ENCODE measurements at places on chromosomes 1 and 21. TPM values are rescaled to one million over a fixed set of nuclear protein-coding genes. Genes with fewer than 3 reads are reported as not detected.

DNA sequence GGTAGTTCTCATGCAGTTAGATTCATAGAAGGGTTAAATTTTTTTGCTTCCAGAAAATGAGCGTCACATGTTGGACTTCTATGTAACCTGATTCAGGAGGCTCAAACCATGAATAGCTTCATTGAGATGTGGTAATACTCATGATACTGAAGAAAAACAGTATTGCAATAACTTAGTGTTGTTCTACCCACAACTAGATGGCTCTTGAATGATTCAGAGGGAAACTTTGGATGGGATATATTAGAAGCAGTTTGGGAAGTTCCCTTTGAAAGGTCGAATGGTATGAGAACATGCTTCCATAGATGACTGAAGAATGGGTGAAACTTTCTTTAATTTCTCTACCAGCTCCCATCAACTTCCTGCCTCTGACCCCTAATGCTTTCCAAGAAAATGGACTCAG, 211.7 kb upstream of the PTGFR start:
- no peaks in the 10 kb centered on the region for H3K4me1 ChIP-seq
- H3K27me3 ChIP-seq = no peaks in the 10 kb centered on the region
- DNase-seq = no peak

- H3K27ac ChIP-seq = no peak overlapping the region
- H3K4me3 ChIP-seq = no peak overlapping the region
- no peaks in the 10 kb centered on the region for H3K27me3 ChIP-seq
These were observed 30.8 kb upstream of the PTPRF start for GRCh38 chr1:43499898-43500297.

GRCh38 chr1:203028067-203028783, 1.9 kb downstream of the PPFIA4 start:
- H3K4me1 ChIP-seq = peaks cover 24% of the 10 kb centered on the region
- no peak for DNase-seq
- no peak overlapping the region for H3K27ac ChIP-seq
- peaks cover 10% of the 10 kb centered on the region for H3K36me3 ChIP-seq
- peaks cover 5% of the 10 kb centered on the region for H3K27me3 ChIP-seq
- no peak overlapping the region for H3K4me3 ChIP-seq

DNA sequence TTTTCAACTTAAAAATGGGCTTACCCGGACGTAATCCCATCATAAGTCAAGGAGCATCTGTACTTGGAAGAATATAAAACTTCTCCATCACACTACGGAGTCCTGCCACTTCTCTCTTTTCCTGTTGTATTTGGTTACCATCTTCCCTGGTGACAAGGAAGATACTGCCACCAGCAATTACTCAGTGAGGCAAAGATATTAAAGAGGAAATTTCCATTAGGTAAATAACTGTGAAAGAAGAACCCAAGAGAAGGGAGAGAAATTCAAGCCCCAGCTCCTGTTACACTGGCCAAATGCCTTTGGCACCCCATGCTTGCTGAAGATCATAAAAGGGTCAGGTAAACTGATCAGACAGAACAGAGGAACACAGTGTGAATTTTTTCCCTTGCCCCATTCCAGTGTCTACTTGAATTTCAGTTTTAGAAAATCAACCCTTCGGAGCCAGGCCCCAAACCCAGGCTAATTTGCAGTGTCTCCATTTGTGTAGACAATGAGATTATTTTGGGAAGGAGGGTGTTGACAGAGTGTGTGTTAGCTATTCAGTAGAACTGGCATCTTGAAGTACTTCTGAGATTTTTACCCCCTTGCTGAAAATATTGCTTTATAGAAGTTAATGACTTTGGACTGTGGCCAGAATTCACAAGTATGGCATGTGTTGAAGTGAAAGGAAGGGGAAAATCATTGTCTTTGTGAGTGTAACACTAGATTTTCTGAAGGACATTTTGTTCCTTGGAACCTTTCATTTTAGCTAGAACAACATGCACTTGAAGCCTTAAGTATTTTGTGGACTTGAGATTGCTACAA, 167.1 kb downstream of the DHRS3 start:
- H3K36me3 ChIP-seq = peaks cover 1% of the 10 kb centered on the region
- DNase-seq = no peak
- peak overlapping the region; percentile 86 for H3K27ac ChIP-seq
- no peak overlapping the region for H3K4me3 ChIP-seq
- H3K4me1 ChIP-seq = peaks cover 11% of the 10 kb centered on the region
- no peaks in the 10 kb centered on the region for H3K27me3 ChIP-seq

MARK1 gene
- total RNA-seq = 35.9 TPM

DNA sequence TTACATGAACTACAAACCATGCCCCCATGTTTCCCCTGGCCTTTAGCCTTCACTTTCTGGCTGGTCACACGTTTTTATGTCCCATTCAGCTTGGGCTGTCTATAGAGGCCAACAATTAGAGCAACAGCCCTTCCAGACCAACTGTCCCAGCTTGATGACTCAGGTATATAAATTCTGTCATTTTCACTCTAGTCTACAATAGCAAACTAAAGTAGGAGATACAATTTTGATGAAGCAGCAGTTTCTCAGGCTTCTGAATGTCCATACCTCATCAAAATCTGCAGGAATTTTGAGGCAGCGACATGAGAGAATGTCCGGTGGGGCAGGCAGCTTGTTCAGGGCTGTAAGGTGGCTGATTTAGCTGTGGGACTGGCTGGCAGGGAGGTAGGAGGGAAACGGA, 45.6 kb upstream of the VAV3 start:
- no peak overlapping the region for H3K27ac ChIP-seq
- H3K4me1 ChIP-seq = no peaks in the 10 kb centered on the region
- H3K36me3 ChIP-seq = no peaks in the 10 kb centered on the region
- no peak overlapping the region for H3K4me3 ChIP-seq
- no peak for DNase-seq

DNA sequence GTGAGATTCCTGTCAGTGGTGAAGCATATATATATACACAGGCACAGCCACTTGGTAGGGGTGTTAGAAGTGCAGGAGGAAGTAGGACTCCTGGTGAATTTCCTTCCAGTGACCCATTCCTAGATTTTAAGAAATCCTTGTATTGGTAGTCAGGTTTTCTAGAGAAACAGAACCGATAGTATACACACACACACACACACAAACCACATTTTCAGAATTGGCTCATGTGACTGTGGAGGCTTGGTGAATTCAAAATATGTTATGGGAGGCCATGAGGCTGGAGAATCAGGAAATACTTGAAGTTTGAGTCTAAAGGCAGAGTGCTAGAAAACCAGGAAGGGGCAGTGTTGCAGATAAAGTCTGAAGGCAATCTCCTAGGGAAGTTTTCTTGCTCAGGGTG, 114.2 kb downstream of the FCRL5 start:
- H3K36me3 ChIP-seq = no peaks in the 10 kb centered on the region
- H3K27me3 ChIP-seq = no peaks in the 10 kb centered on the region

PHLDA3 gene
- total RNA-seq = 22.8 TPM

DNA sequence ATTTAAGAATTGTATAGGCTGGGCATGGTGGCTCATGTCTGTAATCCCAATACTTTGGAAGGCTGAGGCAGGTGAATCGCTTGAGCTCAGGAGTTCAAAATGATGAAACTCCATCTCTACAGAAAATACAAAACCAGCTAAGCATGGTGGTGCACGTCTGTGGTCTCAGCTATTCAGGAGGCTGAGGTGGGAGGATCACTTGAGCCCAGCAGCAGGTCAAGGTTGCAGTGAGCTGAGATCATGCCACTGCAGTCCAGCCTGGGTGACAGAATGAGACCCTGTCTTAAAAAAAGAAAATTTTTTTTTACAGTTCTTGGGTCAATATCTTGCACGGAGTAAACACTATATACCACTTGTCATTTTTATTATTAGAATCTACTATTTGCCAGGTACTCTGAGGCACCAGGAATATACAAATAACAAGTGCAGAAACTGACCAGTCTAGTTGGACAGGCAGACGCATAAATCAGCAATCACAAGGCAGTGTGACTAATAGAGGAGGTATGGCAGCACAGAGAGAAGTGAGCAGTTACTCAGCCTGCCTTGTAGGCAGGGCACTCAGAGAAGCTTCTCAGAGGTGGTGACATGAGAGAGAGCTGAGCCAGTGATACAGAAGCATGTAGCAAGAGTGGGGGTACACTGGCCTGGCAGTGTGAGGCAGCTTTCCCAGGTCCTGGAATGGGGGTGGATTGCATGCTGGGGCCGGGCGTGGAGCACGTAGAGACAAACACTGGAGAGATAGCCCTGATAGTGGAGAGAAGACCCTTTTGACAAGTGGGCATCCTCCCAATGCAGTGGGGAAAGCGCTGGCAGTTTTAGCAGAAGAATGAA, 8.0 kb downstream of the PHLDA3 start:
- H3K36me3 ChIP-seq = peaks cover 21% of the 10 kb centered on the region
- no peaks in the 10 kb centered on the region for H3K27me3 ChIP-seq
- peaks cover 47% of the 10 kb centered on the region for H3K4me1 ChIP-seq
- no peak overlapping the region for H3K27ac ChIP-seq
- no peak overlapping the region for H3K4me3 ChIP-seq

DNA sequence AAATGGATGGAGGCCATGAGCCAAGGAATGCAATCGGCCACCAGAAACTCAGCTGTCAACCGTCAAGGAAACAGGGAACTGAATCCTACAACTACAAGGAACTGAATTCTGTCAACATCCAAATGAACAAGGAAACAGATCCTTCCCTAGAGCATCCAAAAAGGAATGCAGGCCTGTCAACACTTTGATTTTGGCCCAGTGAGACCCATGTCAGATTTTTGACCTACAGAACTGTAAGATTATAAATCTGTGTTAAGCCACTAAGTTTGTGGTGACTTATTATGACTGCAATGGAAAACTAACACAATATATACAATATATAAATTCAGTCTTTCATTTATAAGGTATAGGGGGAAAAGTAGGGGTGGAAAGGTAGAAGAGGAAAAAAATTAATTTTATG, 55.3 kb downstream of the SHCBP1L start:
- no peaks in the 10 kb centered on the region for H3K36me3 ChIP-seq
- H3K27me3 ChIP-seq = no peaks in the 10 kb centered on the region
- DNase-seq = no peak

DNA sequence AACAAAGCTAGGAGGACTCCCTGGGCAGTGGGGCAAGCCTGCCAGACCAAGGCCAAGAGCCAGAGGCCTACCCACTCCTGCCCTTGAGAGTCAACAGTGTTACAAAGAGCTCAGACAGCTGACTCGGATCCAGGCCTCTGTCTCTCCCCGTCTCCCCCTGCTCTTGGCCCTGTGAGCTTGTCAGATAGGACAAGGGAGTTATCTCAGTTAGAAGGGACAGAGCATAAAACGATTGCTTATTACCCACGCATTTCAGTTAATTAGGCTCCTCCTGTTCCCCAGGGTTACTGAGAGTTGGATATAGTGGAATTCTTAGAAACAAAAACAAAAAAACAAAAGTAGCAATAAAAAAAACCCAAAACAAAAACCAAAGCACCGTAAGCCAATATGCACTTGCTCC, 1.3 kb downstream of the SLC41A1 start:
- peaks cover 23% of the 10 kb centered on the region for H3K36me3 ChIP-seq
- H3K4me3 ChIP-seq = peak overlapping the region; percentile 86
- H3K27ac ChIP-seq = peak overlapping the region; percentile 92
- peaks cover 56% of the 10 kb centered on the region for H3K4me1 ChIP-seq
- DNase-seq = no peak

LCE2A gene
- total RNA-seq = not detected

- H3K36me3 ChIP-seq = peaks cover 8% of the 10 kb centered on the region
- H3K4me1 ChIP-seq = no peaks in the 10 kb centered on the region
- no peak overlapping the region for H3K4me3 ChIP-seq
- no peak overlapping the region for H3K27ac ChIP-seq
These were observed 15.2 kb downstream of the POGZ start for GRCh38 chr1:151443846-151444782.

DNA sequence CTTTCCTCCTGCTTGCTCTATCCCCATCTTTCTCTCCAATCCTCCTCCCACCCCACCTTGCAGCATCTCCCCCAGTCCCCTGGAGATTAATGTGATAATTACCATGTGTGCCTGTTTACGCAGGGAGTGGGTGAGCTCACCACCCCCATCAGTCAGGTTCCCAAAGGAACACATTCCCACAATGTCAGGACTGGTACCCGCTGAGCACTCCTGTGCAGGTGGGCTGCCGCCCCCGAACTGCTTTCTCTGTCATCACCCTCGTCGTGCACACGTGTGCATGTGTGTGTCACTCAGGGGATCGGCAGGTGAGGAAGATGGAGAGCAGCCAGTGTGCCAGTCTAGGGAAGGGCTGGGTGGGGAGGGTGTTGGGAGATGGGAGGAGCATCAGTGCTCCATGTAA, 163.4 kb downstream of the CACNA1E start:
- no peak for DNase-seq
- H3K27me3 ChIP-seq = no peaks in the 10 kb centered on the region
- peaks cover 13% of the 10 kb centered on the region for H3K36me3 ChIP-seq

- DNase-seq = no peak
- H3K4me1 ChIP-seq = no peaks in the 10 kb centered on the region
- H3K27me3 ChIP-seq = no peaks in the 10 kb centered on the region
- H3K36me3 ChIP-seq = peaks cover 5% of the 10 kb centered on the region
These were observed 36.4 kb downstream of the IGFN1 start for GRCh38 chr1:201226859-201227488.

- no peak overlapping the region for H3K4me3 ChIP-seq
- no peaks in the 10 kb centered on the region for H3K36me3 ChIP-seq
- H3K27me3 ChIP-seq = no peaks in the 10 kb centered on the region
- H3K4me1 ChIP-seq = peaks cover 13% of the 10 kb centered on the region
- no peak overlapping the region for H3K27ac ChIP-seq
- no peak for DNase-seq
These were observed 59.6 kb downstream of the CAMK2N1 start for GRCh38 chr1:20426371-20426770.

CHIA gene
- not detected for total RNA-seq

- DNase-seq = no peak
- H3K27me3 ChIP-seq = no peaks in the 10 kb centered on the region
- no peak overlapping the region for H3K4me3 ChIP-seq
- H3K27ac ChIP-seq = no peak overlapping the region
These were observed 145.2 kb downstream of the NTMT2 start for GRCh38 chr1:170290991-170291390.

DNA sequence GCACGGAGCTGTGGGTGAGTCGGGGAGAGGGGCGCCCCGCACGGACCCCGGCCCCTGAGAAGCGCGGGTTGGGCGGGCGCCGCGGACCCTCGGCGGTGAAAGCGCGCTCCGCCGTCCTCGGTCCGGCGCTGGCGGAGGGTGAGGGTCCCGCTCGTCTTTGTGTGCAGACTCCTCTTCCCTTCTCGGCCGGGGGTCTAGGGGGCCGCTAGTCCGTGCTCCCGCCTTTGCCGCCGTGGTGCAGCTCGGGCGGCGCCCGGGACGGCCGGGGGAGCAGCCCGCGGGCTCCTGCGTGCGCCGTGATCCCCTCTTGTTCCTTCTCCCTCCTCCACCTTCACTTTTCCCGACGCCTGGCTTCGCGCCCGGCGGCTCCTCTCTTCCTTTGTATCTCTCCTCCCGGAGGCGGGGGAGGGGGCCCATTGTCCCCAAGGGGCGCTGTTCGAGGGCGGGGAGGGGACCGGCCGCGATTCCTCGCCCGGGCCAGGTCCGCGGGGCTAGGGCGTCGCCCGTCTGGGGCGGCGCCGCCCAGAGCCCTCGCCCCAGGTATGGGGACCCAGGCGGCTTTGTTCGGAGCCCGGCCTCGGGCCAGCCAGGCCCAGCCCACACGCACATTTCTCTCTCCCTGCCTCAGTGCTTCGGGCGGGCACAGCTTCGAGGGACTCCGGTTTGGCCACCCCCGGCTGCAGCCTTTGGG, 519 bp downstream of the FNBP1L start:
- no peaks in the 10 kb centered on the region for H3K36me3 ChIP-seq
- peak overlapping the region; percentile 91 for H3K4me3 ChIP-seq
- H3K27ac ChIP-seq = peak overlapping the region; percentile 89
- no peaks in the 10 kb centered on the region for H3K27me3 ChIP-seq
- peak; percentile 57 for DNase-seq
- peaks cover 3% of the 10 kb centered on the region for H3K4me1 ChIP-seq

ASCL5 gene
- total RNA-seq = 0.17 TPM

- peaks cover 8% of the 10 kb centered on the region for H3K4me1 ChIP-seq
- no peaks in the 10 kb centered on the region for H3K36me3 ChIP-seq
- H3K4me3 ChIP-seq = no peak overlapping the region
- no peak for DNase-seq
- no peak overlapping the region for H3K27ac ChIP-seq
- no peaks in the 10 kb centered on the region for H3K27me3 ChIP-seq
These were observed 689.2 kb downstream of the MATN1 start for GRCh38 chr1:30034105-30034626.

All from spinal cord (tissue), 10 donors.